Brain (organoid and tissue), 16 donors: ENCODE measurements at places on chromosomes 5 and 9.
A peak's percentile ranks its signal among the peaks of the same experiment; 100 is the strongest.

DNA sequence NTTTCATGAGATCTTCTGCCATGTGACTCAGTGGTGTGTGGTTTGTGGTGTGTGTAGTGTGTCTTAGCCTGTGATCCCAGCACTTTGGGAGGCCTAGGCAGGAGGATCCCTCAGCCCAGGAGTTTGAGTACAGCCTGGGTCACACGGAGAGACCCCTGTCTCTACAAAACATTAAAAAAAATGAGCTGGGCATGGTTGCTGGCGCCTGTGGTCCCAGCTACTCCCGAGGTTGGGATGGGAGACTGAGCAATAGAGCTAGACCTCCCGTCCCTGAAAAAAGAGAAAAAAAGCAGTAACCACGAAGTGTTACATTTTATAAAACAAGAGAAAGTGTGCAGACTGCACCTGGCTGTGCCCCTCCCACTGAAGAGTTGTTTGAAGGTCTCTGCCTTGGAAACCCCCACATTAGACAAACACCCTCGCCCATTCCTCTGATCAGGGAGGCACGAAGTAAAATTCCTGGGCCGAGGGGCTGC lies 21.2 kb upstream of the RNU6ATAC start:
- no peak for DNase-seq

GRCh38 chr9:136412962-136413361 lies 2.5 kb downstream of the PMPCA start:
- peak; percentile 19 for DNase-seq

GRCh38 chr5:26582350-26583045 lies 455.9 kb downstream of the CDH9 start:
- DNase-seq, result no peak

DNA sequence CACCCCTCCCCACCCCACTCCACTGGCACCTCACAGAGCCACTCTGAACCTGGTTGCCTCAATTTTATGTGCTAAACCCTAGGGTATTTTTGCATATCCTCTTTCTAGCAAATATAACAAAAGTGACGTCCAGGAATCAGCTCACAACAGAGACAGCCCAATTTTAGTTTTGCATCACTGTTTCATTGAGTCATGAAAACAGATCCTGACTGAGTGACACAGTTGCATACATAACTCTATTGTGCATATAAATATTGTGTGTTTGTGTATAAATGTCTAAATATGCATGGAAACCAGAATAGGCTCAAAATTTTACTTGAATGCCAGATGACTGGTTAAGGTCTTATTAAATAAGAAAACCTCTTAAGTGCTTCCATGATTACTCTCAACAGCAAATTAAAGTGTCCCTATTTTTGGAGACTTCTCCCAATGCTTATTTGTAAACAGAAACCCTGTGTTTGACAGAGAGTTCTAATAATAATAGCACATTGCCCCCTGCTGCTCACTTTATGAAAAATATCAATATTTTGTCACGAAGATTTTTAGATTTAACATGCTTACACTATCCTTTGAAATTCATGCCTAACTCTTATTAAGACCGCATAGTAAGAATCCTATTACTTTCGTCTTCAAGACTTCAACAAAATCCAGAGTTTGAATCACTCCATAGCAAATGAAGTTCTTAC lies 75.5 kb upstream of the PRRC1 start:
- DNase-seq, result peak; percentile 63

DNA sequence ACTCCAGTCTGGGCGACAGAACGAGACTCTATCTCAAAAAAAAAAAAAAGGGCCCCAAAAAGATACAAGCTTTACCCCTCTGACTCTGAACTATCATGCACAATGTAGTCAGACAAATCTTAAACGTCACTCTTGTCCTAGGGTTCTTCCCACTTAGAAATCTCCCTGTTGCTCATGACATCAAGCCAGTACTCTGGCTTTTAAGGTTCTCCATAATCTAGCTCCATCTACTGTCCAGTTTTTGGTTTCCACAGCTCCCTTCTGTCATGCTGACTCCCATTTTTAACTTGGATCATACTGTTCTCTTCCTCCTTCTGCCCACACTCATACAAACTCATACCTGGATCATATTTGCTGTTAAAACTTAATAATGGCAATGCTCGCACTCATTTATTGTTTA lies 156.7 kb upstream of the TLX3 start:
- DNase-seq, result no peak

DNA sequence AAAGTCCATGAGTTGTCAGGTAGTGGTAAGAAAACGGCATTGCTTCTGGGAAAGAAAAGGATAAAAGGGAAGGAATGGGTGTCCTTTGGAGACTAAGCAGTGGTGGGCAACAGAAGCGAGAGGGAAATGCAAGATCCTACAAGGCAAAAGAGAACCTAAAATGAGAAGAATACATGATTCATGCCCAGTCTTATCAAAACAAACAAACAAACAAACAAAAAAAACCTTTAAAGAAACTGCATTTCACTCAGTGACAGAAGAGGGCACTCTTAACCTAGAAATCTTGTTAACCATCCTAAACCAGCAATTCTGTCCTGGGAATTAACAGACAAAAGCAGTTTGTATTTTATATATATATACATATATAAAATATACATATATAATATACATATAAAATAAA lies 88.5 kb downstream of the SUSD1 start:
- peak; percentile 56 for DNase-seq

DNA sequence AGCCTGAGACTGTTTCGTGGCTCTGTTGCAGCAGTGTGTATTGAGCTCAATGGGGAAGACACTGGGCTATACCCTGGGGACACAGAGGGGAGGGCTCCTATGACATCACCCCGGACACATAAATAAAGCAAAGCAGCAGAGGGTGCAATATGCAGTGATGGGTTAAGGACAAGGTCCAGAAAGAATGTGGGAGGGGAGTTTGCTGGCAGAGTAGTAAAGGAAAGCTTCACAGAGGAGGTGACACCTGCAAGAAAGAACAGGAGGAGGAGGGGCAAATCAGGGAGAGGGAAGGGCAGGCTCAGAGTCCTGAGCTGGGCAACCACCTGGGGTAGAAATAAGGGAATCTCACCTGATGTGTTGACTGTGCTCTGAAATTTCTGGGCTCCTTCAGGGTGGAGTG lies 35.3 kb upstream of the CDKN2AIPNL start:
- no peak for DNase-seq

DNA sequence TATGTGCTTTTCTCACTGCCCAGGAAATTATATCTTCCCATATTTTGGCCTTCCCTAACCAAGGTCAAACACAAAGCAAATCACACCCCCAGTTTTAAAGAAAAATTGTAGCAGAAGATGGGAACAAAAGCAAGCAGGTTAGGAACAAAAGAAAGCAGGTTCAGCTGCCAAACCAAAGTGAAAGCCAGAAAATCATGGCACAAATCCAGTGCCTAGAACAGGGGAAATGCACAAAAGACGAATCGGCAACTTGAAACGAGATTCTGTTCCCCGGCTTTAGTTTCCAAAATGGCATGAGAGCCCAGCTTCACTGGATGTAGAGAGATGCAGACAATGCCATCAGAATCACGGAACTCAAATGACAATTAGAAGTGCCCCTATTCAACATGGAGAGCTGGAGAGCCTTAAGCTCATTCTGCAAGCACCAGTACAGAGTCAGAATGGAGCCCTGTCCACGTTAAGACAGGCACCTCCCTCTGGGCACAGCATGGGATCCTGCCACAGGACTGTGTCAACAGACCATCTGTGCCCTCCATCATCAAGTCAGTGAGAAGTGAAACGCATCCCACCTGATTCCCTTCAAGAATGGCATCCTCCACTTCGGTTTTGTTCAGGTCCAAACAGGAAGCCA lies 13.8 kb downstream of the DNAH5 start:
- peak; percentile 81 for DNase-seq

GRCh38 chr9:94135222-94135621 lies 51.0 kb downstream of the PTPDC1 start:
- DNase-seq, result no peak

GRCh38 chr5:179878222-179879002 lies 19.8 kb upstream of the MRNIP start:
- DNase-seq, result no peak

GRCh38 chr9:99485459-99485858 lies 263.4 kb downstream of the SEC61B start:
- DNase-seq, result no peak

DNA sequence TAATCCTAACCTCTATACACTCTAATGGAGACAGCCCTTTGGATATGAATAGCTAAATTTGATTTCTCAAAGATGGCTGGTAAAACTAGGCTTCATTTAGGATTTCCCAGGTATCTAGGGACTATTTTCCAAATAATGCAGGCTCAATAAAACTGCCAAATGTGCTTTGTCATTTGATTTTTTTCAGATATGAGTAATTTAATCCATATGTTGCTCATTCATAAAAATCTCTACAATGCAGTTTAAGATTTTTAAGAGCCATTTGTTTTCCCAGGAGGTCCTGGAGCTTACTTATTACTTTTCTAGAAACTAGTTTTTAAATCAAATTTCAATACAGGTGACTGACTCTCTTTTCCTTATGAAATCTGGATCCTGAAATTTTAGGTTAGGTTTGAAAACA lies 349.3 kb upstream of the SLC24A2 start:
- no peak for DNase-seq

DNA sequence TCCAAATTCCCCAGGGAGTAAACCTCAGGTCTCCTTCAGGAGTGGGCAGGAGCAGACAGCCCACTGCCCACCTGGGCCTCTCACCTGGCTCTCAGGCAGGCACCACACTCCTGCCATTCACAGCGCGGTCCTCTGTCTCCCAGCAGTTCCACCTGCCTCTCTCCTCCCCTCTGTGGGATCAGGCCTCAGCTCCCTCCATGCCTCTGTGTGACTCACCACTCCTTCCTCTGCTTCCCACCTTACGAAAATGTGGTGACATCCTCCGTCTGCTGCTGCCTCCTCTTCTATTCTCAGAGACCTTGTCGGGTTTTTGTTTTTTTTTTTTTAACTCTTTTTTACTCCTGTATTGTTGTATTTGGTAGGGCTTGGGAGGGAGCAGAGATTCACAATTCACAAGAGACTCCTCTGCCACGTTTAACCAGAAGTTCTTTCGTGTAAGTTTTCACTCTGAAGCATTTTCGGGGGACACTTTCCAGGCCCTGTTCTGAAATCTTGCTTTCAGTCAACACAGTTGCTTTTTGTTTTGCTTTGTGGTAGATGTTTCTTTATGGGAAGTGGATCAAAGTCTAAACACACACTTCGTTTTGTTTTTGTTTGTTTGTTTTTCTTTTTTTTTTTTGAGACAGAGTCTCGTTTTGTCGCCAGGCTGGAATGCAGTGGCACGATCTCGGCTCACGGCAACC lies 21.1 kb upstream of the CDKN2AIPNL start:
- DNase-seq, result no peak

- DNase-seq, result no peak
Observed at GRCh38 chr5:179301796-179302195, 43.5 kb downstream of the ADAMTS2 start.

- DNase-seq, result no peak
Observed at GRCh38 chr5:125152461-125153189, 406.2 kb upstream of the ZNF608 start.

DNA sequence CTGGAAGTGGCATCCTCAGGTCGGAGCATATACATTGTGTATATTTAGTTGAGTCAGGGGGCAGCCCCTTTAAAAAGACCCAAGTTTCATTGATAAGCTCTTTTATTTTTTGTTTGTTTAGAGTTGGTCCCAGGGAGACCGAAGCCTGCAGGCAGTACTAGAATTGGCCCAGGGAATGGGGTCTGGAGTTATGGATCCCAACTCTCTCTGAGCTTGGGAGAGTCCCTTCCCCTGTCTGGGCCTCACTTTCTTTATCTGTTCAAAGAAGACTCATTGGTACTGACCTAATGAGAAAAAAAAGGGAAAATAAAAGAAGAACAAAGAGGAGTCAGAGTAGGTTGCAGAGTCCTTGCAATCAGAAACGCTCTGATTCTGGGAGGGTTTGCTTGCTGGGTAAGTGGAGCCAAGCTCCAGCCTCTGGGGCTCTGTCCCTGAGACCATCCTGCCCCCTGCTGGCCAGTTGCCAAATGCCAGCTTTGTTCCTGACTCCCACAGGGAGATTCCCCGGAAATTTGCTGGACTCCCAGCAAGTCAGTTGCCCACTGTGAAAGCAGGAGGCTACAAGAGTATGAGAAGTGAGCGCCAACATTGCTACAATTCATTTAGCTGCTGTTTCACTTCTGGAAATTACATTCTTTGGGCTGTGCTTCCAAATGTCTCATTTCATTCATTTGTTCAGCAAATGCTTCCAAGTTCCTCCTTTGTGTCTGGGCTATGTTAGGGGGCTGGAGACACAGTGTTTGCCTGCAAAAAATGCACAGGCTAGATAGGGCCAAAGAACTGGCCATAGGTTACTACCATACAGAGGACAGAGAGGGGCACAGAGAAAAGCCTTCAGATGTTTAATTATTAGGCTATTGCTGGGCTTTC lies 156.2 kb downstream of the MELK start:
- DNase-seq, result peak; percentile 61

GRCh38 chr5:54628050-54628449 lies 110.5 kb downstream of the SNX18 start:
- DNase-seq, result no peak

GRCh38 chr5:174655351-174655750 lies 69.0 kb upstream of the MSX2 start:
- peak; percentile 73 for DNase-seq
